Skeletal muscle cell (primary cell): ENCODE measurements at places on chromosomes 7 and 10.

DNA sequence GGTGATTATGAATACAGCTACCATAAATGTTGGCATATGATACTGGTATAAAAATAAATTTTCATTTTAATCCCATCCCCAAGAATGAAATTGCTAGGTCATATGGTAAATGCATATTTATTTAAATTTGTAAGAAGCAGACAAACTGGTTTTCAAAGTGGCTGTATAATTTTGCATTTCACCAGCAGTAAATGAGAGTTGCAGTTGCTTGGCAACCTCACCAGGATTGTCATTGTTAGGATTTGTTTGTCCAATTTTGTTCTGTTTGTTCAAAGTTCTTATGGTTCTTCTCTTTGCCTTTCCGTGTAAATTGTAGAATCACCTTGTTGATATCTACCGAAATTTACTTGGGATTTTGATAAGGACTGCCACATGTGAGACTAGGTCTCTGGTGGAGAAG, 237.4 kb downstream of the OTUD1 start:
- DNase-seq = no peak

DNA sequence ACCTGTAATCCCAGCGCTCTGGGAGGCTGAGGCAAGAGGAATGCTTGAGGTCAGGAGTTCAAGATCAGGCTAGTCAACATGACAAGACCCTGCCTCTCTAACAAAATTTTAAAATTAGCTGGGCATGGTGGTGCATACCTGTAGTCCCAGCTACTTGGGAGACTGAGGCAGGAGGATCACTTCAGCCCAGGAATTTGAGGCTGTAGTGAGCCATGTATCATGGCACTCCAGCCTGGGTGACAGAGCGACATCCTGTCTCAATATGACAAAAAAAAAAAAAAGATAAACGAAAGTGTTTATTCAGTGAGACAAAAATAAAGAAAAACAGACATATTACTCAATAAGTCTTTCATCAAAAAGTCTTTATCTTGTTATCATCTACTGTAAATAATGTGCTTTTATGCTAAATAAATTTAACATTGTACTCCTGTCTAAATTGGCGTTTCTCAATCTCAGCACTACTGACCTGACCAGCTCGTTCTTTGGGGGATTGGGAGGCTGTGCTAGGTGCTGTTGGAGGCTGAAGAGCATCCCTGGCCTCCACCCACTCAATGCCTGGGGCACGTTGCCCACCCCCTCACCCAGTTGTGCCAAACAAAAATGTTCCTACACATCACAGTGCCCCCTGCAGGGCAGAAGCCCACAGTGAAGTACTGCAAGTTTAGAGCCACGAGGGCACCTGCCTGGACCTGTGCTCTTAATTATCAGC, 57.7 kb downstream of the NCAPG2 start:
- no peak for DNase-seq

DNA sequence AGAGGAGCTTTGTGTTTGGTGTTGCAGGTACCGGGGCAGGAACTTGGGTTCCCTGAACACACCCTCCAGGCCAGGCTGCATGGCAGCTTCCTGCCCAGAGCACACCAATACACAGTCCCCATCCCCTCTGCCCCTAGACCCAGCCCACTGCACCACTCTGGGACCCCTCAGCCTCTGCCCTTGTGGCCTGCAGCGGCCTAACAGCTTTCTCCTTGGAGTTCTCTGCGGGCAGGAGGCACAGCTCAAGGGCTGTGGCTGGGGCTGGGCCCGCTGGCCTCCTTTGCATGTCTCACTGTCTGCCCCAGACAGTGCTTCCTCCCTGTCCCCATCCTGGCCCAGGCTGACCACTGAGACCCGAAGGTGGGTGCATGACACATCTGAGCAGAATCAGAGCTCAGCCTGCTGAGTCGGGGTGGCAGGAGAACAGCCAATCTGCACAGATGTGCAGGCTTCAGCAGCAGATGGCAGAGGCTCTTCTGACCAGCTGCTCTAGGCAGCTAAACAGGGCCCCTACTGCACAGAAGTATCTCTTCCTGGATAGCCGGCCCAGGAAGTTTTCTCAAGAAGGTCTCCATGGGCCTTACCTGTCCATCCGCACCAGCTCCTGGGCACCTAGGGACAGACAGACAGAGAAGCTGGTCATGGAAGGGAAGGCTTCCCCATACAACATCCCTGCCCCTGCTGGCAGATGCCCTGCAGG, 20.8 kb downstream of the VSIR start:
- DNase-seq = no peak

DNA sequence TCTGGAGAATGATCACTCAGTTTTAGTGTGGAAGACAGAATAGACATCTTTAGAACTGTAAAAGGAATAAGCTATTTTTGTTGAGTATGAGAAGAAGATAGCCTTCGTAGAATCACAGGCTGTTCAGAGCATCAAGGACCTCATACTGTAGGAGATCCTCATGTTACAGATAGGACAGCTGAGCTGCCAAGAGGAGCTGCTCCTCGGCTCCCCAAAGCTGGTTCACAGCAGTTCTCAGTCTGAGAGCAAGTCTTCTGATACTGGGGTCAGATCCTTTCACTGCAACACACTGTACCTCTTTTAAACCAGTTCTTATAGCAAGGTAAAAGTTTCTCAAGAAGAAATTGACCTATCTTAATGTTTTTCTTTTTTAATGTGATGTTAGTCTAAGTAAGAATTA, 17.1 kb downstream of the CCNY start:
- no peak for DNase-seq

DNA sequence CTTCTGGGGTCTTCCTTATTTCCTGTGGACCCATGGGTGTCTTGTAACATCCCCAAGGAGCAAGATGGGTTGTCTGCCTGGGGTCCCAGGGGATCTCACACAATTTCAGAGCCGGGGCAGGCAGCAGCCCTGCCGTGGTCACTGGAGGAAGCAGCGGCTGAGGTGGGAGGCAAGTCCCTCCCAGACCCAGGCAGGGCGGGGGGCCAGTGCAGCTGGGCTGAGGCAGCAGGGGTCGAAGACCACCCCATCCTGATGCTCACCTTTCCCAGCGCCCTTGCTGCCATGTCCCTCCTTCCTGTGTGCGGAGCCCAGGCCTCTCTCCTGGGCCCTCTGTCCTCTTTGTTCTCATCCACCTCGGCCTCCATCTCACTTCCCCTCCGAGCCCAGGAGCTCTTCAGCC, 583.0 kb upstream of the COBL start:
- DNase-seq = no peak

DNA sequence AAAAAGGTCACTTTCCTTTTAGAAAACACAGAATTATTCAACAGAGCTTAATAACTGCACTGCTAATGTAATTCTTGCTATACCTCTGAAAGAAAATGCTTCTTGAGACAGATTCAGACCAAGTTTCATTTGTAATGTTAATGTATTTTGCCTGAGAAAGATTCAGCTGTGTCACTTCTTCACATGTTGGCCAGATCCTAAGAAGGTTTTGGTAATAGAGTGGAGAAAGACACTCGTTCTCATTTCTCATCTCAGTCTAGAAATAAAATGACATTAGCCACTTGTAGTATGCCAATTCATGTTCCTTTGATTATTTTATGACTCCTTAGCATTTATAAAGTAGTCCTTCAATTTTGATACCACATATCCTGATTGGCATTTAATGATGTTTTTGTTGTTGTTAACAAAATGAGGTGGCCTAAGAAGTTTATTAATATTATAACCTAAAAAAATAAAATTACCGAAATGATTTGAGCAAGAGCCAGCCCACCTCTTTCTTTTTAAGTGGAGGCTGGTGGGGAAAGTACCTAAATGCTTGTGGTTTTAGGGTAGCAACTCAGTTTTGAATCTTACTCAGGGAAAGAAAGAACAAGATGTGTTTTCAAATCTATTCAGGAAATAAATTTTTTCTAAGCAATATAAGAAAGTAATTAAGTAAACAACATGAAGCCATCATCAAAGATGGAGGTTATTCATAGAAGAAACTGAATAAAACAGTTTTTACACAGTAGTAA, 16.4 kb upstream of the ELAPOR2 start:
- DNase-seq = no peak

DNA sequence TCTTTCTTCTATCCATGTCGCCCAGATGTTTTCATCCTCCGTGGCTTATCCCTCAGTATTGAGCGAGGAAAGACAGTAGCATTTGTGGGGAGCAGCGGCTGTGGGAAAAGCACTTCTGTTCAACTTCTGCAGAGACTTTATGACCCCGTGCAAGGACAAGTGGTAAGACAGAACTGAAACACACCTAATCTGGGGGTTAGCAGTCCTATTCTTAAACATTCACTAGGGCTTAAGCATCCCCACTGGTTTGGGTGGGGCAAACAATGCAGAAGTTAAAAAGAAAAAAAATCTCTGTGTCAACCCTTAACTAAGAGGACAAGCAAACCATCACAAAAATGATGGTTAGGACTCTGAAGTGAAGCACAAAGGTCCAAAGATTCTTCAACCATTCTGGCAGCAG, 43.8 kb downstream of the SP8 start:
- DNase-seq = no peak

GRCh38 chr7:141701489-141702046, 398 bp downstream of the DENND11 start:
- DNase-seq = no peak

DNA sequence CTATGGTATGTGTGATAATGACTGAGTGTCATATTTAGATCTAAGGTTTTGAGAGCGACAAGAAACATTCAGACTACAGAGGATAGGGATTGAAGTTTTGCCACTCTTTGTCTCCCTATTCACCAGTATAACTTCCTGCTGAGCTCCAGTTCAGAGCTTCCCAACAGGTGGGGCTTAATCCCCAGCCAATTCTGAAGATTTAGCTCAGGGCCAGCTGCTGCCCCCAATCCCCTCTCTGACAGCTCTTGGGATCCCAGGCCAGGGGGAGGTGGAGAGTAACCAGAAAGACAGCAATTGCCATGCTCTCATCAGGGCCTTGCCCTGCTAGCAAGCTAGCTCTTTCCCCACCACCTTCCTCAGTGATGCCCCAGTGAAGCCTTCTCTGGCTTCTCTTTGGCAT, 57.8 kb downstream of the TRIL start:
- peak; percentile 9 for DNase-seq

DNA sequence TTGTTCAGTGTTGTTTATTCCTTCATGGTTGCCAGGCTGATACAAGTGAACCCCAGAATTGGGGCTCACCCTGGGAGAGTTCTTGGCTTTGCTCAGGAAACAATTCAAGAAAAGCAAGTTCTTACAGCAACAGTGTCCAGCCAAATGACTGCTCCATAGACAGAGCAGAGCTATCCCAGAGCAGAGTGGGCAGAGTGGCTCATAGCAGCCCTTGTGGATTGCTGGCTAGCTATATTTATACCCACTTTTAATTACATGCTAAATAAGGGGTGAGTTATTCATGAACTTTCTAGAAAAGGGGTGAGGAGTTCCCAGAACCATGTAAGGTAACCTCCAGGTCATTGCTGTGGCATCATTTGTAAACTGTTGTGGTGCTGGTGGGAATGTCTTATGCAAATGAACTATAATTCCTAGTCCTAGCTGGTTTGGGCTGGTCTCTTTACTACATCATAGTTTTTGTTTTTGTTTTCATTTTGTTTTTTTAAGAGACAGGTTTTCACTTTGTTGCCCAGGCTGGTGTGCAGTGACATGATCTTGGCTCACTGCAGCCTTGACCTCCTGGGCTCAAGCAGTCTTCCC, 59.9 kb upstream of the HBP1 start:
- no peak for DNase-seq

- no peak for DNase-seq
Observed at GRCh38 chr7:35556515-35557471, 138.1 kb downstream of the HERPUD2 start.

DNA sequence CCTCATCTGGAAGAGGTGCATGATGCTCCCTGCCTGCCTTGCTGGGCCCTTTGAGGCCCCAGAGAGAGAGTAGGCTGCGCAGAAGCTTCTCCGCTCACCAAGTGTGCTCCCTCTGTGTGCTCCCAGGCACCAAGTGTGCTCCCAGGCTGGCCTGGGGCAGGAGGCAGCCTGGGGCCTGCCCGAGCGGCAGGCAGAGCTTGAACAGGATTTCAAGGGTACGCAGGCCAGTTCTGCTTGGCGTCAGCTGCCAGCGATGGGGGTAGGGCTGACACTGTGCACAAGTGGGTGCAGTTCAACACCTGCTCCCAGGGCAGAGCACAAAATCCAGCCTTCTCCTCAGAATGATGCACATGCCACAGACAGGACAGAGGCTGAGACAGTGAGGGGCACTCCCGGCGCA, 119.7 kb downstream of the FAM53B start:
- DNase-seq = no peak

DNA sequence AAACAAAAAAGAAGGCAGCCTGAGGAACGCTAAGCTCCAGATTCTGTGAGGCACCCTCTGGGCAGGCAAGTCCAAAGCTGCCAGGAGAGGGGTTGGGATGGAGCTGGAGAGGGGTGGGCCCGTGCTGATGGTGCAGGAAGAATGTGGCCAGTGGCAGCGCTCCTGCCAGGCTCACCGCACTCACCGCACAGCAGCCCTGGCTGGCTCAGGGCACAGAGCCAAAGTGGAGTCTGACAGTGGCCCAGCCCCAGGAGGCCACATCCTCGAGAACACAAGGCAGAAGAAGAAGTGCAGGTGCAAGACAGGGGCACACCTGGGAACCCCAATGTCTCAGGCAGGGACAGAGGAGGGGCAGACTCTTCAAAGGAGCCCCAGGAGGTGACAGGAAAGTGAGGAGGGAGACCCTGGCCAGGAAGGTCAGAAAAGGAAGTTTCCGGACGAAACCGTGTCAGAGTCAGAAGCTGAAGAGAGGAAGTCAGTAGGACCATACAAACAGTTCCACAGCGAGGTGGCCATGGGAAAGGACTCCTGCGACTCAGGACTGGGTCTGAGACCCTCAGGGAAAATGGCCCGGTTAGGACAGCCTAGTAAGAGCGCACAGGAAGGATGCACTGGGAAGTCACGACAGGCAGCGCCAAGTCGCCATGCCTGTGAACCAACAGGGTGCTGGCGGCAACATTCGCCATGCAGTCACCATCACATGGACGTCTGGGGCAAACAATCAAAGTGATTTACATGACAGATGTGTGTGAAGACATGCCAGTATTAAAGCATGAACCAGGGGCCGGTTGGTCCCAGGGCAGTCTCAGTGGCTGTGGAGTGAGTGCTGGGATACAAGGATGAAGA, 54.4 kb downstream of the COBL start:
- no peak for DNase-seq

GRCh38 chr7:127250312-127251035, 2.3 kb downstream of the GRM8 start:
- DNase-seq = no peak

DNA sequence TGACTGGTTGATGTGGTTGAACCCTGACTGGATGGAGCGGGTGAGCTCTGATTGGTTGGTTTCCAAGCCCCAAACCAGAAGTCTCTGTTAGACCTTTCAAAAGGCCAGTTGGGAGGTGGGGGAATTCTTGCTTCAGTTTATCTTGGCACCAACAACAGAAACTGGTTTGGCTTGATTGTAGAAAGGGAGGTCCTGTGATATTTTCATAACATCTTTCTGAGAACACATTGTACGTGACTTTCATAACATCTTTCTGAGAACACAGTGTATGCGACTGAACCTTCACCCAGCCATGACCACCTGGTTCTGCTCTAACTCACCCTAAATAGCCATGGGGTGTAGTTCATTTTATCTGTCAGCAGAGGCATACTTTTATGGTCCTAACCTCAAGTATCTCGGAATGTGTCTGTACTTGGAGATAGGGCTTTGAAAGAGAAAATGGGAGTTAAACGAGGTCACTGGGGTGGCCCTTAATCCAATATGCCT, 88.3 kb downstream of the GALNT17 start:
- no peak for DNase-seq
